ENCODE measurements at places on chromosomes 5 and 9.

- DNase-seq = no peak
Observed at GRCh38 chr5:15574806-15575325, 74.9 kb downstream of the FBXL7 start.

- DNase-seq = no peak
Observed at GRCh38 chr5:74314906-74315305, 325.6 kb downstream of the ENC1 start.

DNA sequence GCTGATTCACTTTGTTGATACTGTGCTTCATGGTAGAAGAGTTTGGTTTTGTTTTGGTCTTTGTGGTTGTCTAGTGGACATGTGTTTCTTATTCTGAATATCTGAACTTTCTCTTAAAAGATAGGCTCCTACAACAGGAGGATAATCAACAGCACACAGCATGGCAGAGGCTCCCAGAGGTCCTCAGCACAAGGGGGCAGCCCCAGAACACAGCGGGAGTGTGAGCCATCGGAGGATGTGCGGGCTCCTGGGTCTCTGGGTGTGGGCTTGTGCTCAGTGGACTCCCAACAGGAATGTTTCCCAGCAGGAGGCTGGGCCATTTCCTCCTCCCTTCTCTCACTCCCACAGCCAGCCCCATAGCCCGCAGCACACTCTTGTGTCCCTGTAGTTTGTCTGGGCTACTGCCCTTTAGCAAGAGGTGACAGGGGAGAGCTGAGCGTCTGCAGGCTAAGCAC lies 164.3 kb upstream of the OTULINL start:
- DNase-seq = no peak

- DNase-seq = no peak
Observed at GRCh38 chr5:113052041-113052795, 75.6 kb downstream of the DCP2 start.

DNA sequence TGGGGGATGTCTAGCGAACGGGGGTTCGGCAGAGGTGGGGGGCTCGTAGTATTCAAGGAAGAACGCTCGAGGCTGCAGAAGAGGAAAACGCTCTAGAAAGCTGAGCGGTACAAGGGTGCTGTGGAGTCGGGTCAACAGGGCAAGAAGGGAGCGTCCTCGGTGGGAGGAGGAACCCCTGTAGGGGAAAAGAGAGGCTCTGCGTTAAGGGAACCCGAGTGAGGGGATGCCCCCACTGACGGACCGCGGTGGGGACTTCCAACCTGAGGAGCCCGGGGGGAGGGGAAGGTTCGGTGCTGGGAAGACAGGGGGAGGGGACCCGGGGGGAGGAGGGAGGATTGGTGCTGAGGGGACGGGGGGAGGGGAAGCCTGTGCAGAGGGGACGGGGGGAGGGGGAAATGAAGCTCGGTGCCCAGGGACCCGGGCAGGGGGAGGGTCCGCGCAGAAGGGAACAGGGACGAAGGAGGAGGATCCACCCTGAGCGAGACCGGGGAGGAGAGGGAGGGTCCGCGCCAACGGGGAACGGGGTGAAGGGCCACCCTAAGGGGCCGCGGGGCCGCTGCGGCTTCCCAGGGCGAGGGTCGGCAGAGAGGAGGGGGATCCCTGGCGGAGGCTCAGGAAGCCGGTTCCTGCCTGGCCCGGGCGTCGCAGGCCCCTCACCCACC lies 621 bp downstream of the NR6A1 start:
- no peak for DNase-seq

GRCh38 chr5:152487130-152487529 lies 82.1 kb upstream of the NMUR2 start:
- no peak for DNase-seq

DNA sequence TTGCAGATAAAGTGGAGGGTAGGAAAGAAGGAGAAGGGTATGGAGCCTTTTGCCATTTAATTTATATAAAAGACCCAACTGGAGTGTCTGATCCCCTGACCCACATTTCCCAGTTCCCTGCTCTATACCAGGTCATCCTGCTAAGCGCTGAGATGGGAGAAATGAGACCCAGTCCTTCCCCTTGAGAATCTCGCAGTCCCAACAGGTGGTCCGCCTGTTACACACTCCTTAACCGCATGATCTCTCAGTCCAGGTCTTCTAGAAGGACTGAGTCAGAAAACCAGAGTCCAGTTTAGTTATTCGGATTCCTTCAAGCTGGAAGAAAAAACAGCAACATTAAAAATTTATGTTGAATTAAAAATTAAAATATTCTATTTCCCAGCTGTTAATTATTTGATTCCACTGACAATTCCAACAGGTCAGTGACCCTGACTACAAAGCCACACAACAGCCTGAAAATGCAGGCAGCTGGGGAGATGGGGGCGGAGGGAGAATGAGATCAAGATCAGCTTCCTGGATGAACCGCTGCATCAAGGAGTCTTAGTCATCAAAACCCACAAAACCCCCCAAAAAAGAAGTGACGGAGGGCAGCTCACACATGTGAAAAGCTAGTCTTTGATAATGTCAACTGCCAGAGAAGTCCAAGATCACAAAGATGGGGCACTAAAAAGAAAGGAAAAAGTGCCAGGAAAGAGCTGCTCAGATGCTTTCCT lies 44.0 kb downstream of the GGTA1 start:
- DNase-seq = no peak

DNA sequence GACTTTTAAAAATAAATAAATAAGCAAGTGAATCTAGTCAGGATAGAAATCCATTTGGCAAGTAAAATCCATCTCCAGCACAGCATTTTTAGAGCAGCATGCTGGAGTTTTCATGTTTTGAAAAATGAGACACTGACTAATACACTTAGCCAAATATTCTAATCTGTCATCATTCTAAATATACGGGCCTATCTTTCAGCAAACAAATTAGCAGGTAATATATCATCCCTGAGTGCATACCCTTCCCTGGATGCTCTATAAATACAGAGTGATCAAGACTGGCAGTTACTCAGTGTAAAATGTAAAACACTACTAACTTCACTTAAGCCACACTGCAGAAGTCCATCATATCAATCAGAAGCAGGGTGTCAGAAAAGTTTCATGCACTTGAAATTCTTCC lies 58.4 kb downstream of the MLLT3 start:
- DNase-seq = no peak

DNA sequence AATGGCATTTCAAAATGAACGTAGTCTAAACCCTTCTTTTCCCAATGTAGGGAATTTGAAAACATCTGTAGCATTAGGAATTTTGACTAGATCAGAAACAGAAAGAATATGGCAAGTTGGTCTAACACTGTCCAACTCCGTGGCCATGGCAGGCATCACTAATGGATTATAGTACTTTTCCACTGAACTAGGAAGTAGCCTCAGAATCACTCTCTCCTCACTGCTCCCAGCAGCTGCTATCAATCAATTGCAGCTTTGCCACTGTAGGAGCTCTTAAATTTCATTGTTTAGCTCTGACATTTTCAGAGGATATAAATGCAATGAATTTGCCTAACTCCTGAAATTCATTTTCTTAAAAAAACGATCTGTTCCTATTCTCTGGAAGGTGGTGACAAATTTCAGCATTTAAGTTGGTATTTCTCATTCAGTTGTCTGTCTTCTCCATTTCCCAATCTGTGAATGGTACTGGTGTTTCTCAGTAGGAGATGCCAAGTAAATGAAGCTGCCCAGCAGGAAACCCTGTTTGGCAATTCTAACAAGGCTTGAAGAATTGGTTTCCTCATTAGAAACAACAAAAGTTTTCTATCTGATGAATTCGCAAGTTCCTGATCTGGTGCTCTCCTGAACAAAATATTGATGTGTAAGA lies 64.7 kb downstream of the TLR4 start:
- no peak for DNase-seq

DNA sequence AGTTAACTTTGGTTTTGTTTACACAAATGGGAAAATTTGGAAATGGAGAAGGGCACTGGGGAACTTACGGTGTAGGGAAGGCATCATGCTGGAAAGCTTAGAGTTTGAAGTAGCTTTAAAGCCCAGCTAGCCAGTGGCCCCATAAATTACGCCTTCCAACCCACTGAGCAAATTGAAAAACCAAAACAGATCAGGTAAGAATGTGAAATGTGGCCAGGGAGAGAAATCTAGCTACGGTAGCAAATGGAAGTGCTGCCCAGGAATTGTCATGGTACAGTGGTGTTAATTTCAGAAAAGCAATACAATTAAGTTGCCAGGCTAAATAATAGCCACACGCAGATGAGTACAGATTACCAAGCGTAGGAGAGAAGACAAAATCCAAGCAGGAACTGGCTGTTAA lies 654.8 kb downstream of the PRELID2 start:
- DNase-seq = no peak

GRCh38 chr9:68705531-68706362 lies 707 bp downstream of the PIP5K1B start:
- DNase-seq = no peak

DNA sequence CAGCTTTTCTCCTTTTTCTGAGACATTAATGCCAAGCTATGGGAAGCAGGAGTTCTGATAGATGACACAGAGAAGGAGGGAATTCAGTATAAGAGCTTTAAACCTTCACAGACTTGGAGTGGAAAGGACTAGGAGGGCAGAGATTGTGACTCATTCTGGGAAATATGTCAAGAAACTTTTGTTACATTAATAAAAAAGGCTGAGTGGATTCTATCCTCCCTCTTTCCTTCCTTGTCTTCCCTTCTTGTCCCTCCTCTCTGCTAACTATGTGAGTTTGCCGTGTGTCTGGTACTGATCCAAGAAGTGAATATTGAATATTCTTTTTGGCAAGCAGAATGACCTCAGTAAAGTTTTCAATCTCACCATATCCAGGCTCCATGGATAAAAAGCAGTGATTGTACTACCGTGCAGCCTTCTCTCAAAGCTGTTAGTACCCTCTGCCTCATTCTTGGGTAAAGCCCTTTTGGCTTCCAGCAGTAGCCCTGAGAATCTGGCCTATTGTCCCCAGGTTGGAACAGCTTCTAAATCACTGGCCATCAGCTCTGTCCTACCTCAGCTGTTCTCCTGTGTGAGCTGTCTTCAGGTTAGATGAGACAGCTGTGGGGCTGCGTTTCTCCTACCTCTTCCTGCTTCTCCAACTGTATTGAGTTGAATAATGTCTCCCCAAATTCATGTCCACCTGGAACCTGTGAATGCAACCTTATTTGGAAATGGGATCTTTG lies 73.9 kb downstream of the ATG10 start:
- DNase-seq = no peak

DNA sequence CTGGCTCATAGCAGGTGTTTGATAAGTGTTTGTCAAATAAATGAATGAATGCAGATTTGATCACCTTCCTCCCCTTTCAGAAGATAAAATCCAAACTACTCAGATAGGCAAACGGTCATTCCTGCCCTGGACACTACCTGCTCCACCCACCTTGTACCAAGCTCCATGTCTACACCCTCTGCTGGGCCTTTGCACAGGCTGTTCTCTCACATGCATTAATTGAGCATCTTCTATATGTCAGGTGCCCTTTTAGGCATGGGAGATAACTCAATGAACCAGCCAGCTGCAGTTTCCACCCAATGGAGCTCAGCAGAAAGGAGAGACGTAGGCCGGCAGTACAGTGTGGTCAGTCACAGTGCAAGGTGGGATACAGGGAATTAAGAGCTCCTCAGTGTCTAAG lies 102.3 kb upstream of the CPEB4 start:
- DNase-seq = no peak

DNA sequence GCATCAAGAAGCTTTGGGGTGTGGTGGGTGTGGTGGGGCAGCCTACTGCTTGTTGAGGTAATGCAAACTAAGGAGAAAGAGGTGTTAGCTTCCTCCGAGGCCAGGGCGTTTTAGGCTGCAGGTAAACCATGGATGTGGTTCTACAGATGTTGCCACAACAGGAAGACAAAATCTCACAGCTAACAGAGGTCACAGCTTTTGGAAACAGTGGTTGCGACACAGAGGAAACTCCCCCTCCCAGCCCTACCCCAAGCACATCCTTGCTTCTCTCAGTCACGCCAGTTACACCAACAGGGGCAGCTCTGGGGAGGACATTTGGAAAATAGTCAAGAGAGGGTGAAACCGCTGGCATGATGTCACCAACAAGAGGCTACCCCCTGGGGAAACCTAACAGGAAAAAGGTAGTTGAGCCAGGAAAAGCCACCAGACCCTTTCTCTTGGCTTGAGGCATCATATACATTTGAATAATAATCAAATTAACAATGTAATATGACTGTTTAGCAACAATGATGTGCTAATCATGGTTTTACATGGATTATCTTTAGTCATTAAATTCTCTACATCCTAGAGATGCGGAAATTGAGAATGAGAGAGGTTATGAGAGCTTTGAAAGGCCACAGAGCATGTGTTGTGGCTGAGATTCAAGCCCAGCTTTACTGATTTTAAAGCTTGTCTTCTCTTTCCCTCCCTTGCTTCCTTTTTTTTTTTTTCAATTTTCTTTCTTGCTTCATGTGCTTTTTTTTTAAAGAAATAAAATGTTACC lies 82.2 kb upstream of the IL12B start:
- DNase-seq = no peak

GRCh38 chr5:145999208-145999607 lies 62.8 kb downstream of the SH3RF2 start:
- no peak for DNase-seq

DNA sequence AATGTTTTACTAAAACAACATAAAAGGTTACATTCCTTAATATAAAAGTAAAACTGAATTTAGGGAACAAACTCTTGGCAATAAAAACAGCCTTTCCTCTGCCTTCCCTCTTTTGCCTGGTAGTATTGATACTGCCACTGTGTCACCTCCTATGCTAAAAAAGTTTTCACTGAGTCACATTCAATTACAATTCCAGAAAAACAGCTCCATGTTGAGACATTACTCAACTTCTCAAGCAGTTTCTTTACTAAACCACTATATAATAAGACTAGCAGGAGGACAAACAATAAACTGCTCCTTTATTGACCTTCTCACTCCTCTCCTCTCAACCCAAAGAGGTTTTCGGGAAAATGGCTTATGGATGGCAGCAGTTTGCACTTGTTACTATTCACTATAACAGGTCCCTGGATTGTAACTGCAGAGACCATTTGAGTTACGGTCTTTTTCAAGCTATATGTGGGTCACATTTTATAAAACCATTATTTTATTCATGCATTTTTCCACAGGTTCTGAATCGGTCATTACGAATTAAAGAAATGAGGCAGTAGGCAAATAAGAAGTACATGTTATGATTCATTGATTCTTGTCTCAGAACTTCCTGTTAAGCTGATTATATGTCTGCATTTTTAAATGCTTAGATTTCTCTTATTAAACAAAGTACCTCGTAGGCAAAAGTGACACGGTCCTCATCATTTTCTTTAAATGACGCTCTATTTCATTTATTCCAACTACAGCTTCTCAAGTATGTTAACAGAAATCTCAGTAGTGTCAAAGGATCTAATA lies 2.1 kb downstream of the ZDHHC21 start:
- DNase-seq = no peak
